Natural killer cell treated with Interleukin-12 subunit alpha and Interleukin-12 subunit beta and Interleukin-15 and Interleukin-18, amount 100 ng/mL, for 72 hours (primary cell): ENCODE measurements at places on chromosomes 13 and 19.
A peak's percentile ranks its signal among the peaks of the same experiment; 100 is the strongest.

- no peak overlapping the region for H3K4me3 ChIP-seq
- no peaks in the 10 kb centered on the region for H3K36me3 ChIP-seq
- no peak overlapping the region for H3K27ac ChIP-seq
- no peaks in the 10 kb centered on the region for H3K27me3 ChIP-seq
- H3K4me1 ChIP-seq, result no peaks in the 10 kb centered on the region
- DNase-seq, result no peak
These were observed 275.0 kb upstream of the MIR17HG start for GRCh38 chr13:91072486-91072885.

DNA sequence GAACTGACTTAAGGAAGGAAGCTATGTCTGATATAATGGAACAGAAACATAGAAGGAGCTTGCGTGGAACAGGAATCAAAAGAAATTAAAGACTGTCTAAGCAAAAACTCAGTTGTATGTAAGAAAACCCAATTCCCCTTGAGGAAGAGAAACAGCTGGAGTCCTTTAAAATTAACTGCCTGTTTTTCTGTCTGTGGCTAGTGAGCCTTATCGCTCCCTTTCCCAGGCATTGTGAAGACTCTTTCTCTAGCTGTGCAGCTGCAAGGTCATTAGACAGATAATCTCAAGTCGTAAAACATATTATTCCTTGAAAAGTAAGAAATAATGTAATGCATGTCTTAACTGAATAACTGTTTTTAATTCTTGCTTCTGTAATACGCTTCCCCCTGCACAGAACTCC lies 39.7 kb upstream of the IGSF23 start:
- no peaks in the 10 kb centered on the region for H3K36me3 ChIP-seq
- H3K27me3 ChIP-seq, result peaks cover 6% of the 10 kb centered on the region
- DNase-seq, result no peak
- H3K27ac ChIP-seq, result no peak overlapping the region

DNA sequence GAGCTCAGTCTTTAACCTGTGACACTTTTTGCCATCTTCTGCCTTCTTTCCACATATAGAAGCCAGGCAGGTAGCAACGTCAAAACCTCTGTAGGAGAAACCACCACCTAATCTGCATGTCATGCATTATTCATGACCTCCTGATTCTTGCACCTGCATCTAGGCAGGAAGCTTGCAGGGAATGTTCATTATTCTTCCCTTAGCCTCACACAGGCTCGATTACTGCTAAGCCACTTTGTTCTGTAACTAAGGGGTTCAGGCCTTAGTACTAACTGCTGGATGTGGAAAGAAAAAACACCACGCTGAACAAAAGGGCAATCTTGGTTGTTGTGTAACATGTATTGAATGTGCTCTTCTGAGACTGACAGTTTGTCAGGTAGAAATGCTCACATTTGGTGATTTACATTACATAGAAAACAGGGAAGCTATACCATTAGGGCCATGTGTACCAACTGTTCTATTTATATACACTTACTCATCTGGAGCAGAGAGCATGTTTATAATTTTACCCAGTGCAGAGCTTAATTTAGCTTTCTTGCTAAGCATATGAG lies 366.9 kb downstream of the KLF12 start:
- H3K27me3 ChIP-seq, result no peaks in the 10 kb centered on the region
- no peak for DNase-seq
- H3K4me1 ChIP-seq, result peaks cover 26% of the 10 kb centered on the region
- H3K27ac ChIP-seq, result peak overlapping the region; percentile 93

GRCh38 chr13:66482836-66483235 lies 747.3 kb downstream of the PCDH9 start:
- H3K4me1 ChIP-seq, result no peaks in the 10 kb centered on the region
- H3K27me3 ChIP-seq, result no peaks in the 10 kb centered on the region
- peaks cover 2% of the 10 kb centered on the region for H3K36me3 ChIP-seq
- no peak for DNase-seq

DNA sequence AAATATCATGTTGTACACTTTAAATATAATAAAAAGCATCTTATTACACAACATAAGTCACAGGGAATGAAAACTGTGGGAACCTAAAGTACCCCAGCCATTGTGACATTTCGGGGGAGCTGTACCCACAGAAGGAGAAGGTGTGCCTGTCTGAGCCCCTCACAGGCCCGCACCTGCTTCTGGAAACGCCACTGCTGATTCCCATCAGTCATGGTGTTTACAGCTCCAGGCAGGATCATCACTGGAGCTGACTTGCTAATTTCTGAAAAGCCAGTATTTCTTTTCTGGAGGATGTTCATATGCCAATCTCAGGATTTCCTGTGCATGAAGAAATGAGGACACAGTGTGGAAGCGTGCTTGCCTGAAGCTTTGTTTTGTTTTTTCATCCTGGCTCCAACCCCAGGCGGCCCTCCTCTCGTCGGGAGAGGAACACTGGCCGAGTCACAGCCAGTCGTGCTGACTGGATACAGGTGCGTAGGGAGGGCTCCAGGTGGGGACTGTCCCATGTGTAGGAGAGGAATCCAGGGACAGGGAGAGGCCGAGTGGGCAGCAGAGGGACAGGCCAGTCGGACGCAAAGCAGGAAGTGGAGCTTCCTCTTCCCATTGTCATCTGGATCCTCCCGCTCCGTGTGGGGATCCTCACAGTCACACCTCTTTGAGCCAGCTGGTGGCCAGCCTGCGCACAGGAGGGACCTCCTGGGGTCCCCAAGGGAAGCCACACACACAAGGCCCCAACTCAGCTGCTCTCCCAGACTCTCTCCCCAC lies 4.2 kb upstream of the ATP12A start:
- H3K4me3 ChIP-seq, result no peak overlapping the region
- no peak for DNase-seq
